Cardiac muscle cell (in vitro differentiated cells and primary cell): ENCODE measurements at places on chromosomes 7 and 10. TPM values are rescaled to one million over a fixed set of nuclear protein-coding genes. Genes with fewer than 3 reads are reported as not detected.

ACHE gene
- 25.6 TPM in 2 replicates for total RNA-seq

ZNF25 gene
- 1.4 and 2.4 TPM in 2 replicates for total RNA-seq

DNA sequence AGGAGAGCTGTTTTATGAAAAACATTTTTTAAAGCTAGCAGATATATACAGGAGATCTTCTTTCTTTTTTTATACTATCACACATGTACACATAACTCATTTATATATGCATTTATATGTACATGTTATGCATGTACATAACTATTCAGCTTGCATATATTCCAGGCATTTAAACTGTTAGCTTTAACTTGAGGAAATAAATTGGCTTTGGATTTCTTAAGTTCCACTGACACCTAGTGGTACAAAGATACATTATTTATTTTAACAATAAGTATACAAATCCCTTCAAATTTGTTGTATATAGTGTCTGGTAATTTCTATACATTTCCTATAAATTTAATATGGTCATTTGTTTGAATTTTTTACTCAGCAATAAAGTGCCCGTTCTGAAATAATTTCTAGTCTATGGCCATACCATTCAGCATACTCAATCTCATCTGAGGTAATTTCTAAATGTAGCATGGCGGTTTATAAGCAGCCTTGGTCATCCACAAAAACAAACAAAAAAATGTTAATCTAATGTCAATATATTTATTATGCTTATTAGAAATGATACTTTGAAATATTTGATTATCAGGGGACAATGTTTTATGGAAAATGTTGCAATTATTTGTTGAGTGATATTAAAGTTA, 11.6 kb downstream of the ZDHHC6 start:
- no peaks in the 10 kb centered on the region for H3K27me3 ChIP-seq
- H3K4me3 ChIP-seq = no peak overlapping the region
- H3K4me1 ChIP-seq = no peaks in the 10 kb centered on the region
- DNase-seq = peak; percentile 70

DNA sequence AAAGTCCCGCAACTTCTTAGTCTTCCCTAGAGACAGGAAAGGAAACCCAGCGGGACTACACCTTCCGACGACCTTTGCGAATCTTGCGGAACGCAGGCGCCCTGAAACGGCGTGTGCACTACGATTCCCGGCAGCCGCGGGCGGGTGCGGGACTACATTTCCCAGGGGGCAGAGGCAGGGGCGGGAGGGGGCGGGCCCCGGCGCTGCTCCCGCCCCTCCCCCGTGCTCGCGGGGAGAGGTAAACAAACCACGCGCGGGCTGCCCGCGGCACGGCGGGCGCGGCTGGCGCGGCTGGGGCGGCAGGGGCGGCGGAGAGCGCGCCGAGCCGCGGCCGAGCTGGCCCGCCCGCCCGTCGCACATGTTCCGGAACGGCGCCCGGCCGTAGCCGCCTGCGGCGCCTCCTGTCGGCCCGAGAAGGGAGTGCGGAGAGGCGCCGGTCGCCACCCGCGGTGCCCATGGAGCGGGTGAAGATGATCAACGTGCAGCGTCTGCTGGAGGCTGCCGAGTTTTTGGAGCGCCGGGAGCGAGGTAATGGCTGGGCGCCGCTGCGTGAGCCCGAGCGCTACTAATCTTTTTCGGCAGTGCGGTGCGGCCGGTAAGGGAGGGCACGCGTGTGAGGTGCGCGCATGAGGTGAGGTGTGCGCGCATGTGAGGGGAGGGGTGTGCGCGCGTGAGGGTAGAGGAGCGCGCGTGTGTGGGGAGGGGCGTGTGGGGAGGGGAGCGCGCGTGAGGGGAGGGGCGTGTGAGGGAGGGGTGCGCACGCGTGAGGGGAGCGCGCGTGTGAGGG, 18.5 kb downstream of the MXI1 start:
- peak; percentile 95 for DNase-seq
- H3K4me3 ChIP-seq = peak overlapping the region; percentile 64
- peak overlapping the region; percentile 80 for H3K27ac ChIP-seq
- H3K4me1 ChIP-seq = peaks cover 10% of the 10 kb centered on the region

- H3K27me3 ChIP-seq = no peaks in the 10 kb centered on the region
- H3K4me3 ChIP-seq = no peak overlapping the region
- H3K27ac ChIP-seq = no peak overlapping the region
- no peaks in the 10 kb centered on the region for H3K36me3 ChIP-seq
- DNase-seq = no peak
Observed at GRCh38 chr10:45035673-45036072, 35.0 kb downstream of the ZNF22 start.

UPK3B gene
- total RNA-seq = 0.88 and 1.5 TPM in 2 replicates

- H3K36me3 ChIP-seq = no peaks in the 10 kb centered on the region
- DNase-seq = no peak
- no peak overlapping the region for H3K4me3 ChIP-seq
- peaks cover 5% of the 10 kb centered on the region for H3K27me3 ChIP-seq
- H3K4me1 ChIP-seq = peaks cover 3% of the 10 kb centered on the region
- no peak overlapping the region for H3K27ac ChIP-seq
Observed at GRCh38 chr10:100803908-100804307, 58.5 kb downstream of the PAX2 start.
